ENCODE measurements at places on chromosomes 7 and 10.

DNA sequence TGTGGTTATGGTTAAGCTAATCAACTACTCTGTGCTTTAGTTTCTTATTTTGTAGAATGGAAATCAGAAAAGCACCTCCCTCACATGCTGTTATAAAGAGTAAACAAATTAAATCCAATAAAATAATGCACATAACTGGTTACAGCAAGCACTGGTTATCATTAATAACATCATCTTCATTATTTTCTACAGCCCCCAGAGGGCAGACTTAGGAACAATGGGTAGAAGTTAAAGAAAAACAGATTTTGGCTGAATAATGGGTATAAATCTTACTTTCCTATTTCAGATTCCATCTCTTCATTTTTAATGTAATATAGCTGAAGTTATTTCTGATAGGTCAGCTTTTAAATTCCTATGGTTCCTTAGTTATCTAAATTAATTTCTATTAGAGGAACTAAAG is 126.5 kb downstream of the DOCK4 start:
- DNase-seq = no peak

DNA sequence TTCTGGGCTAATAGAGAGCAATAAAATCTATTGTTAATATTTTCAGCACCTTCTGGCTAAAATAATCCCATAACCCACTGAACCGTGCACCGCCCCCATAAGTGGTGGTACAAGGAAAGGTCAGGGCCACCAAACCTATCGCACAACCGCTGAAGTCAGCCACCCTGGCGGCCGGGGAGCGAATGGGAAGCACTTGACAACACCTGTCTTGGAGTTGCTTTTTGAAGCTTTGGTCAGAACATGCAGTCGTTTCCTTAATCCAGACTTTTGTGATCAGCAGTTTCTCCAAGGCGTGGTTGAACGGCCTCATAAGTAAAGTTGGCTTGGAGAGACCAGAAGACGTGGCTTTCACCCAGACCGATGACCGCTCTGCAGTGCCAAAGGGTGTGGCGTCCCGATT is 97.4 kb downstream of the DNAJB6 start:
- no peak for DNase-seq

GRCh38 chr7:93055543-93056107 is 62.2 kb downstream of the SAMD9 start:
- DNase-seq = peak; percentile 36

DNA sequence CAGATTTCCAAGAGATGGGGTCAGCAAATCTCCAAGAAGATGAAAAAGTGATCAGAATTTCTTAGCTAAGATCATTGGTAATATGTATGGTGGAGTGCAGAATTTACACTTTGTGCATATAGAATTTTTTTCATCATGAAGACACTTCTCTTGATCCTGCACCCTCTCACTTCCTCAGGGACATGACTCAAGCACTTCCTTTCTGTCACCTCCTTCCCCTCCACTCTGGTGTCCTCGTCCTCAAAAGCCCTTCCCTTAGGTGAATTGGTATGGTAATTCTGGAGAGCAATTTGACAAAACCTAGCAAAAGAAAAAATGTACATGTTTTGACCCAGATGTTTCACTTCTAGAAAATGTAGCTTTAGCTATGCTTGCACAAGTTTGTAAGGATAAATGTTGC is 18.1 kb downstream of the CALN1 start:
- DNase-seq = no peak

DNA sequence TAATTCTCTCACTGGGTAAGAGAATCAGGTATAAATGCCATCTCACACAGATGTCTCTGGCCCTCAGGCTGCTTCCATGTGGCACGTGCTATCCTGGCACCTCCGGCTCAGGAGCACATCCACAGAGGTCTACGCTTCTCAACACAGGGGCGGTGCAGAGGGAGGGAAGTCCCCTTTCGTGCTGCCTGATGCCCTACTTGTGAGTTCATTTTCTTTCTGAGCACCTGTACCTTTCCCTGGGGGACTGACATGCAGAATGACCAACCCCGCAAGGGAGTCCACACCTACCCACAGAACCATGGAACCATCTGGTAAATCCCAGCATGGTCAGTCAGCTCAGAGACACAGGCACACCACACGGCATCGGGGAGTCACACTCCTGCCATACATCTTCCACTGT is 99.0 kb upstream of the SAMD8 start:
- no peak for DNase-seq

- DNase-seq = peak; percentile 8
Observed at GRCh38 chr7:96596120-96596826, 113.4 kb downstream of the SEM1 start.

- peak; percentile 78 for DNase-seq
Observed at GRCh38 chr10:125048094-125048864, 106.4 kb downstream of the ZRANB1 start.

- no peak for DNase-seq
Observed at GRCh38 chr10:73494213-73494612, 1.6 kb downstream of the PPP3CB start.

- DNase-seq = no peak
Observed at GRCh38 chr10:94420516-94420915, 18.2 kb downstream of the TBC1D12 start.

DNA sequence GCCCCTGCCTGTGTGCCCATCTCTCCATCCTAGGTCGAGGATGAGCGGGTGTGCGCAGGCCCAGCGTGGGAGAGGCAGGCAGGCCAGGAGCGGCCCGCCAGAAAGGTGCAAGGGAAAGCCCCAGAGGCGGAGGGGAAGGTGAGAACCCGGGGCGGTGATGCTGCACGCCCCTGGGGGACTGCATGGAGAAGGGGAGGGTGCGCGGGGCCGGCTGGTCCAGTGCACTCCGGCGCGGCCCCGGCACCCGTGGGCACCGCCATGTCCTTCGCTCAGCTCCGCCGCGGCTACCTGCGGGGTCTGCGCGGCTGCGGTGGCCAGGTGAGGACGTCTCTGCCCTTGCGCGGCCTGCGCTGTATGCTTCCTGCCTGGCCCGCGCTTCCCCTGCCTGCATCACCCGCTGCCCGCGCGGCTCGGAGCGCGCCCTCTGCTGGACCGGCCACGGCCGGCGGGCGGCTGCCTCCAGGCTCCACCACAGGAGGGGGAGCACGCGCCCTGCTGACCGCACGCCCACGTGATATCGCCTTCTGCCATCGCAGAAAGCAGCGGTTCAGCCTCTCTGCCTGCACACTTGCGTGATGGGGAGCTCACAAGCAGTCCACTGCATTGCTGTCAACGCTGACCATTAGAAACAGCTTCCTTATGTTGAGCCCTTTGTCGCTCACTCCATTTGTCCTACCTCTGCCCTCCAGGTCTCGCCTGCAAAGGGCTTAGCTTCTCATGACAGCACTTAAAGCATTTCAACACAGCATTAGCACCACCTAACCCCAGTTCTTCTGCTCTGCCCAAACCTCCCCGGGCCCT is 73.9 kb downstream of the CXCL12 start:
- DNase-seq = peak; percentile 83

- no peak for DNase-seq
Observed at GRCh38 chr10:122265896-122266295, 5.2 kb upstream of the BTBD16 start.

DNA sequence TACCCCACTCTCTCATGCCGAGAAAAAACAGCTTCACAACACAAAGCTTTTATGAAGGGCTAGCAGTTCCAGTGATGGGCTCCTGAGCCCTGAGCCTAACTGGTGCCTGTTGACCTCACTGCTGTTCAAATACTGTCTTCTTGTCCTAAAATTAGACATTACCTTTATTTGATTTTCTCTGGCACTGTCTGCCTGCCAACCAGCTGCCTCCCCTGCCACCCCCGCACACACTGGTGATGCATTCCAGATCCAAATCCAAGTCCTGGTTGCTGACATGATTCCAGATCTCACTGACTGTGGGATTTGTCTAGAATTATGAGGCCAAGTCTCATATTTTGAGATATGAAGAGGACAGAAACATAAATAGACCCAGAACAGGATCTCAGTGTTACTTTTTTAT is 816.2 kb downstream of the NRG3 start:
- DNase-seq = no peak

- no peak for DNase-seq
Observed at GRCh38 chr7:16587790-16588189, 57.8 kb downstream of the ANKMY2 start.

DNA sequence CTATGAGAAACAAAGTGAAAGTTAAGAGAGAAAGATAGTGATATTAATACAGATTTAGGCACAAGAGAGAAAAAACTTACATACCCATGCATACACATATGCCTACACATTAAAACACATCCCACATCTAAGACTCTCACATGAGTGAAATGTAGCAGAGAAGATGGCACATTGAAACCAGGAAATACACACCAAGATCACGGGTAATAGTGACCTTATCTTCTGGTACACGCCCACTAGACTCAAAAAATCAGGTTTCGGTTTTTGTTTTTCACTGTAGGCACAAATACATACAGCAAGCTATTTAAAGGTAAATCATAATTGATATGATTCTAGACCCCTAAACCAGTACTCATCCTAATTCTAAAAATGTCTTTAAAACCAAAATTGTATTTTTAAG is 225.2 kb upstream of the TAC1 start:
- no peak for DNase-seq

DNA sequence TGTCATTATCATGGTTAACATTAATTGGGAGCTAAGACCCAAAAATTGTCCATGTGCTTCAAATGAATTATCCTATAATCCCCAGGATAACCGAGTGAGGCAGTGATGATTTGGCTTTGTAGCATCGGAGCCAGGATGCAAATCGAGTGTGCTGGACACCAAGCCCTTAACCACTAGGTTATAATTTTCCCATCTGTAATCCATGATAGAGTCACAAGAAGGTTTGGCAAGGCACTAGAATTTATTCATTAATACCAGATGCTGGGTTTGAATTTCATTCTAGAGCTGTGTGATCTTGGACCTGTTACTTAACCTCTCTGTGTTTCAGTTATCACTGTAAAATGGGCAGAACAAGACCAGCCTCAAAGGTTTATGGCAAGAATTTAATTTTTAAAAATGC is 21.0 kb upstream of the ITGB1 start:
- DNase-seq = no peak

GRCh38 chr7:137458399-137458798 is 114.9 kb upstream of the PTN start:
- DNase-seq = no peak

GRCh38 chr7:155807789-155808548 is 4.3 kb downstream of the SHH start:
- no peak for DNase-seq

DNA sequence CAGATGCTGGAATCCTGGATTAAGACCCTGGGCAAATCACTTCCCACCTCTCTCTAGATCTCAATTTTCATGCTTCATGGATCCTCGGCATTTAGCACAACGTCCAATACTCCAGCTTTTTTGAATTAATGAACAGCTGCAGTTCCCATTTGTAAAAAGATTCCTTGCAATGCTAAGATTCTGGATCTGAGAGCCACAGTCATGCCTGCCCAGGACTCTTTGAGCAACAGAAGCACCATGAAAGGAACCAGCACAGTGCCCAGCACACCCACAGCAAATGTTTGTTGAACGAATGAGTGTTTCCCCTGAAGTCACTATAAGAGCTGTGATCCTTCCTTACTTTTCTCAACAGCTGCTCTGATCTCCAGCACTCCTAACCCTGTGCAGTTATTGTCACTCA is 20.8 kb upstream of the DDIT4 start:
- DNase-seq = no peak

- no peak for DNase-seq
Observed at GRCh38 chr7:107597582-107597916, 17.5 kb downstream of the BCAP29 start.

GRCh38 chr7:121107923-121108498 is 119.5 kb downstream of the CPED1 start:
- DNase-seq = peak; percentile 32

- DNase-seq = no peak
Observed at GRCh38 chr7:156067156-156067555, 254.9 kb upstream of the SHH start.

DNA sequence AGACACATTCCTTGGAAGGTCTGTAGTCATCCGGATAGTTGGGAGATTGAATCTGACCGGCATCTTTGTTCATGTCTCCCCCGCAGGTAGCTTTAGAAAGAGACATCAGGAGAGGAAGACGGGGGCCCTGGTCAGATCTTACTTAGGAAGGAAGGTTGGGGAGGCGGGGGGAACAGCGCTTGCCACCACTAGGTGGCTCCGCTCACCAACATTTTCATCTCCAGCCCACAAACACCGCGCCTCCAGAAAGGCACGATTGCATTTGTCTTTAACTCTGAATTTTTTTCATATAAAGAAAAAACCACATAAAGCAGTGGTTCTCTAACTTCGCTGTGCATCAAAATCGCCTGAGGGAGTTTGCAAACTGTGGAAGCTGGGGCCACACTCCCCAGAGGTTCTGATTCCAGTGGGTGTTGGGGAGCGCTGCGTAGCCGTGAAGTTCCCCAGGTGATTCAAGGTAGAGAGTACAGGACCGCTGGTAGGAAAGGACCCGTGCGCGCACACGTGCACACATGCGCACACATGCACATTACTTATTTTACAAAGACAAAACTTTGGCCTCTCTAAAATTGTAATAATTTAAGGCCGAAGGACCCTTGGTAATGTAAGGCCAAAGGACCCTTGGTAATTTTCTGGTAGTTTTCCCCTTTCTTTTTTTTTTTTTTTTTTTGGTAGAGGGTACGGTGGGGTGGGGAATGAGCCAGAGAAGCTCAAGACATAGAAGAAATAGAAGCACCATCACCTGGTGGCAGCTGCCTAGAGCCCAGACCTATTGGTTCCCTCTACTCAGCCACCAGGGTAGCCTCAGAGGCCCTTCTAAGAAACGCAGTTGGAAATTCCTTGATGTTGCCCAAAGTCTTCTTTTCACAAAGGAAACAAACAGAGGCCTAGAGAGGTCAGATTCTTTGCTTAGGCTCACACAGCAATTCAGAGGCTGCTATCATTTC is 37.4 kb upstream of the OPALIN start:
- DNase-seq = peak; percentile 80

- no peak for DNase-seq
Observed at GRCh38 chr7:100472854-100473499, 6.0 kb downstream of the TSC22D4 start.

DNA sequence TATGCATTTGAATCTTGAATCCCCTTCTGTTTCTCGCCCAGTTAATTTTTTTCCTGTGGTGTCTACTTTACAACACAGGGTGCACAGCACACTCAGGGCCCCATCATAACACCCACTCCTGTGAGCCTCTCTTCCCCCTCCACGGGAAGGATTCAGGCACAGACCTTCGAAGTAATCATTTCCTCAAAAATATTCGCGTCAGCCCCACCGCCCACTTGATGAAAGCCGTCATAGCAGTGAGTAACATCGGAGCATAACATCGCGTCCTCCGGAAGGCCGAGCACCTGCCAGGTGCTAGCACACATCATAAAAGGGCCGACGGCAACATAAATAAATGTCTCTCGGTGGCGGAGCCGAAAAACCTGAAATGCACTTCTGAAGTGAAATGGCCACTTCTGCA is 201.7 kb upstream of the ADARB2 start:
- no peak for DNase-seq

- no peak for DNase-seq
Observed at GRCh38 chr7:121837462-121837861, 35.5 kb upstream of the PTPRZ1 start.

- DNase-seq = no peak
Observed at GRCh38 chr7:127793582-127793981, 141.6 kb downstream of the SND1 start.
